ENCODE measurements at places on chromosomes 13 and 19.
A peak's percentile ranks its signal among the peaks of the same experiment; 100 is the strongest.

DNA sequence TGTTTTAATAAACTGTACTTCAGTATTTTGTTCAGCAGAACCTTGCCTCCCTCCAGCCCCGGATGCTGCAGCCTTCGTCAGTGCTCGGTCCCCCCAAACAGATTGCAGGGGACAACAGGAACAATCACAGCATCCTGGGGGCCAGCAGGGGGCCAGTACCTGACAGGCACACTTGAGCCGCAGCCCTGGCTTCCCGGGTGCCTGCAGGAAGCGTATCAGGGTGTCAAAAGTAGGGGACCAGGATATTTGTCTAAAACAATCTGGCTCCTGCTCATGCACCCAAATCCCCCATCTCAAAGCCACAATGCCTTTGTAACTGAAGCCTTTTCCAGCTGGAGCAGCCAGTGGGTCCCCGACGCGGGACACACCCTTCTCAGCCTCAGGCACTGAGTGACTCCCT lies 167.5 kb upstream of the TSHZ3 start:
- no peak for DNase-seq

- peak; percentile 36 for DNase-seq
These were observed 3.4 kb downstream of the PBX4 start for GRCh38 chr19:19615086-19615485.

- no peak for DNase-seq
These were observed 2278.0 kb upstream of the PCDH20 start for GRCh38 chr13:63693696-63694095.

DNA sequence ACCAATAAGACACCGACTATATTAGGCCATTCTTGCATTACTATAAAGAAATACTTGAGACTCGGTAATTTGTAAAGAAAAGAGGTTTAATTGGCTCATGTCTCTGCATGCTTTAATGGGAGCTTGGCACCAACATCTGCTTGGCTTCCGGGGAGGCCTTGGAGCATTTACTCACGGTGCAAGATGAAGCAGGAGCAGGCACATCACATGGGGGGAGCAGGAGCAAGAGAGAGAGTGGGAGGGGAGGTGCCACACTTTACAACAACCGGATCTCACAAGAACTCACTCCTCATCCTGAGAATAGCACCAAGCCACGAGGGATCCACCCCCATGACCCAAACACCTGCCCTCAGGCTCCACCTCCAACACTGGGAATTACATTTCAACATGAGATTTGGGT lies 224.8 kb downstream of the KLF5 start:
- DNase-seq: no peak

DNA sequence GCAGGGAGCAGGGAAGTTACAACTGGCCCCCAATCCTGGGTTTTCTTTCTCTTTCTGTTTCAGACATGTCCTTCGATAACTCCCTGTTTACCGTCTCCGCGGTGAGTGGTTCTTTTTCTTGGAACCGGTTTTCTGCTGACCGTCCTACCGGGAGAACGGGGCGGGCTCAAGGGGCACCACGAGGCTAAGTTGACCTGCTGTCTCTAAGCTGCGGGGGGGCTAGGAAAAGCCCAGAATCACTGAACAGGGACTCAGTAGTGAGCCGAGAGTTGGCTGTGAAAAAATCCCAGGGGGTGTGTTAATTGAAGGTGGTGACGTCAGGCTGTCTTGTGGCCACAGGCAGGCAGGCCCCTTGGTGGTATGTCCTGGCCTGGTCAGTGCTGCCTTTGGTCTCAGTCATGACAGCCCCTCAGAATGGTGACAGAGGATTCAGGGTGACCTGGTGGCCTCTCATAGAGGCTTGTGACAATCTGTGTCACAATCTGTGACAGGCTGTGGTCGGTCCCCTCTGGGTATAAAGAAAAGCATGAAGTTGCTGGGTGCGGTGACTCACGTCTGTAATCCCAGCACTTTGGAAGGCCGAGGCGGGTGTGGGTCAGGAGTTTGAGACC lies 8.1 kb upstream of the CARM1 start:
- DNase-seq: no peak

- no peak for DNase-seq
These were observed 575 bp downstream of the SMIM44 start for GRCh38 chr19:3482507-3483225.

- no peak for DNase-seq
These were observed 26.7 kb downstream of the KCTD15 start for GRCh38 chr19:33823341-33823740.

- DNase-seq: no peak
These were observed 12.5 kb downstream of the CEACAM3 start for GRCh38 chr19:41808663-41809566.

- no peak for DNase-seq
These were observed 752.8 kb upstream of the MIR17HG start for GRCh38 chr13:90594681-90595080.

GRCh38 chr13:41107104-41107571 lies 25.5 kb downstream of the KBTBD6 start:
- no peak for DNase-seq

DNA sequence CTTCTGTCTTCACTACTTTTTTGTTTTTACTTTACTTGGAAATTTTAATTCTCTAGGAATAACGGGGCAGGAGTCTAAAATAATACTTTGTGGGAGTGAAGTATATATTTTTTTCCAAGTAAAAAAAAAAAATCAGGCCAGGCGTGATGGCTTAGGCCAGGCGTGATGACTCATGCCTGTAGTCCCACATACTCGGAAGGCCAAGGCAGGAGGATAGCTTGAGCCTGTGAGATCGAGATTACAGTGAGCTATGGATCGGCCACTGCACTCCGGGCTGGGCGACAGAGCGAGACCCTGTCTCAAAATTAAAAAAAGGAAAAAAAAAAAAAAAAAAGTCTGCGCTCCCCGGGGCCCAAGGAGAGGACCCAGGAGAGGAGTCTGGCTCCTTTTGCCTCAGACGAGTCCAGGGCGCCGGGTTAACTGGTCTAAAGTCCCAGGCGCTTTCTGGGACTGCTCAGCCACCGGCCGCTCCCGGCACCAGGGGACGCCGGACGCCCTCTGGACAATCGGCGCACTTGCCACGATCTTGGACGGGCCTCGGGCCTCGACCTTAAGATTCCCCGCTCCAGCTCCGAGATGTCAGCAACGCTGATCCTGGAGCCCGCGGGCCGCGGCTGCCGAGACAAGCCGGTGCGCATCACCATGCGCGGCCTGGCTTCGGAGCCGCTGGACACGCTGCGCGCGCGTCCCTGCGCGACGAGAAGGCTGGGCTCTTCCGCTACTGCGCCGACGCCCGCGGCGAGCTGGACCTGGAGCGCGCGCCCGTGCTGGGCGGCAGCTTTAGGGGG lies 2.7 kb upstream of the ZFP82 start:
- DNase-seq: no peak

DNA sequence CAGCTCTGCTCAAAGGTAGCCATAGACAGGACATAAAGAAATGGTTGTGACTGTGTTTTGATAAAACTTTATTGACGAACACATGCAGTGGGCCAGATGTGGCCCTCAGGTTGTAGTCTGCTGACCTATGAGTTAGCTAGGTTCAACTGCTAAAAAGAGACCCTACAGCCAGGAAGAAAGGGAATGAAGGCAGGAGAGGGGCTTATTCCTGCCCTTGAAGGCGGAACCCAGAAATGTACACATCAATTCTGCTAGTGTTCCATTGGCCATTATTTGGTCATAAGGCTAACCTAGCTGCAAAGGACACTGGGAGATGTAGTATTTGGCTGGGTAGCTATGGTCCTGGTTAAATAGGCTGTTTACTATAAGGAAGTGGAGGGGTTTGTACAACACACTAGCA lies 18.0 kb downstream of the APBA3 start:
- no peak for DNase-seq

Data from stimulated activated CD8-positive, alpha-beta memory T cell treated with anti-CD3 and anti-CD28 coated beads, Interleukin-4, amount 100 ng/mL, for 4 hours (primary cell).